NCI-H1694 (cell line): ENCODE measurements at places on chromosomes 7 and 10.

- no peak for DNase-seq
Measured at GRCh38 chr10:109203646-109204353, 719.5 kb downstream of the XPNPEP1 start.

DNA sequence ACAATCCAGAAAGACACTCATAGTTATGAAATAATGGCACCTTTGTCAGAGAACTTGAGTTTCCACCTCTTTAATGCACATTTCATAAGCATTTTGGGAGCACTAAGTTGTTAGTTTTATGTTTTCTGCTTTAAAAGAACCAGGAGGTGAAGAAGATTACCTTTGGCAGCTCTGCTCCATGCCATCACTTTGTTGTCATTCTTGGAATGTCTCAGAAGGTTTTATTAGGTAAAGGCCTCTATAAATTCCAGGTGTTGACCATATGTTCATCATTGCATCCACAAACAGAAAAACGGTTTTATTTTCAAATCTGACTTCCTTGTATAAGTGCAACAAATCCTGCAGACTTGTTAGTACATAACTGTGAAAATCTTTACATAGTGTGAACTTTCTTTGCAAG, 424.8 kb downstream of the MDFIC start:
- DNase-seq = no peak

DNA sequence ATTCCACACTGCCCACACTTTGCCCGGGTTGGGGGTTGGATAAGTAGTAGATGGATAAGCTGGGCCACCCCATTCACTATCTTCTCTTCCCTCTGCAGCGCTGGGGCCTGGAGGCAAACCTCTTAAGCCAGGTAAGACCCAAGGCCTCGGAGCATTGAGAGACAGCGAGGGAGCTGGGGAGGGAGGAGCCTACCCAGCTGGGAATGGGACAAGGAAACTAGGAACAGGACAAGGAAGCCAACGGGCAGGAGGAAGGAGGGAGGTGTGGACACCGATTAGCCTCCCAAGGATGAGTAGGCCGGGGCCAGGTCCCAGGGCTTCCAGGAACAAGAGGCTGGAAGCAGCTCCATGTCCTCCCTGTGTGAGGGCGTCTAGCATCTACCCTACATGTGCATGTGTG, 9.6 kb downstream of the ELN start:
- DNase-seq = no peak

GRCh38 chr7:151381098-151381347, 28.8 kb downstream of the WDR86 start:
- no peak for DNase-seq

DNA sequence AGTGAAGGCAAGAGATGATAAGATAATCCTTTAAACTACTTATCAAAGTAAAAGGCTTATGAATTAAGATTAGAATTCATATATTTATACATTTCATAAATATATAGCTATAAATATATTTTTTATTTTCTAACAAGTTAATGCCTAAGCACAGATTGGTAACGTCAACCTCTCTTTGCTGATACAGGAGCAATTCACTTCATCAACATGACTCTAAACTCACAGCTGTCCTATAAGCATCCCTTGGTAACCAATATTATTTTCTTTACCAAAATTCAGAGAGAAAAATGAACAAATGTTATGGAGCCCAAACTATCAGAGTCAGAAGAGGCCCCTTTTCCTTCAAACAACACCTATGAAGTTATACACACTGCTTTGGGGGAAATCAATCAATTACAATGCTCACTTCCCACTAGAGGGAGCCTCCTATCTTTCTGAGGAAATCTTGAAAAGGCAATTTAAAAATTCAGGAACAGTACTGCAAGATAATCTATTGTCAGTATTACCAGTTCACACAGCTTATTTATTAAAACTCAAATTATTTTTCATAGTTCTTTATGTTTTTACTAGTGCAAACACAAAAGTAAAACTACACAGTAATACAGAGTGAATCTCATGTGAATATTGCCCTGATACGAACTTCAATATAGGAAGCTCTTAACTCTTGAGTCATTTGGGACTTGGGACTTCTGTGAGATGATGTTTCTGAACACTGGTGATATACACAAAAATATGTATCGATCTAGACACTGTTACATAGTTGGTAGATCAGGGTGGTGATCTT, 51.0 kb upstream of the NOBOX start:
- no peak for DNase-seq

DNA sequence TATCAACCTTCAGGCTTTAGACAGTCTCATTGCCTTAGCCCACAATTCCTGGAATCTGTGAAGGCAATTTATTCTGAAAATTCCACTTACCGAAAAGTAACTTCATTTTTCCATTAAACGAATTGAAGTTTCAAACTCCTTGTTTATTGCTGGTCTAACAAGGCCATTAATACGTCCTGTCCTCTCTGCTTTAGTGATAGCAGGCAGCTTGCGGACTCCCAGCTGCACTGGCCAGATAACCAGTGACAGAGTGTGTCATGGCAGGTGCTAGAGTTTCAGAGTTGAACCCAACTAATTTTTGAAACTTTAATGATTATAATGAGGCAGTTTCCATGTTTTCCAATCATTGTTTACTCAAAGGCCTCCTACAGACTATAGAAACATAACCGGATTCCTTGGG, 31.1 kb downstream of the LOXL4 start:
- DNase-seq = no peak

GRCh38 chr7:142100634-142101033, 10.9 kb upstream of the MGAM2 start:
- no peak for DNase-seq
